CD4-positive, alpha-beta T cell treated with Interleukin-4 for 4 hours (primary cell): ENCODE measurements at places on chromosomes 5 and 9.

DNA sequence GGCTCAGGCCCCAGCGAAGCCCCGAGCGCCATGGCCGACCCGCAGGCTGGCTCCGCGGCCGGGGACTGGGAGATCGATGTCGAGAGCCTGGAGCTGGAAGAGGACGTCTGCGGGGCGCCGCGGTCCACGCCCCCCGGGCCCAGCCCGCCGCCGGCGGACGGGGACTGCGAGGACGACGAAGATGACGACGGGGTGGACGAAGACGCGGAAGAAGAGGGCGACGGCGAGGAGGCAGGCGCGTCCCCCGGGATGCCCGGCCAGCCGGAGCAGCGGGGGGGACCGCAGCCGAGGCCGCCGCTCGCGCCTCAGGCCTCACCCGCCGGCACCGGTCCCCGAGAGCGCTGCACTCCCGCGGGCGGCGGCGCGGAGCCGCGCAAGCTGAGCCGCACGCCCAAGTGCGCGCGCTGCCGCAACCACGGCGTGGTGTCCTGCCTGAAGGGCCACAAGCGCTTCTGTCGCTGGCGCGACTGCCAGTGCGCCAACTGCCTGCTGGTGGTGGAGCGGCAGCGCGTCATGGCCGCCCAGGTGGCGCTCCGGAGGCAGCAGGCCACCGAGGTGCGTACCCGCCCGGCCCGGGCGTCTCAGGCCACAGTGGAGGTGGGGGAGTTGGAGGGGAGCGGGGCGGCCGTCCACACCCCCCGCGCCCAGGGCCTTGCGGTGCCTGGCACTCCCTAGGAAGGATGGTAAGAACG is 1.6 kb downstream of the DMRT2 start:
- DNase-seq: no peak

DNA sequence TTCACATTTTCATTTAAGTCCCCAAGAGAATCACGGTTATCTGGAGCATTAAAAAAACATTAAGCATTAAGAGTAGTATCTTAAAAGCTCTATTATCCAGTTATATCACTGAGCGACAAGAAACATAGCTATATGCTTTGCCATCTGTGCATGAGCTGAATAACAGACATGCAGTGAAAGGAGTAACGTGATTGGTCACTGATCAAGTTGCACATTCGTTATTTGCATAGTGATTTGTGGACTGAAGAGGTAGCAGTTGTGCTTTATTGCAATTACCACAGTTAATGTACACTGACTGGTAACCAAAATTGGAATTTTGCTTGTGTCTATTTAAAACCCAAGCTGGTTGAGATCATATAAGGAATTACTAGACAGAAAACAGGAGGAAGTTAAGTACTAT is 107.4 kb downstream of the MCTP1 start:
- no peak for DNase-seq

DNA sequence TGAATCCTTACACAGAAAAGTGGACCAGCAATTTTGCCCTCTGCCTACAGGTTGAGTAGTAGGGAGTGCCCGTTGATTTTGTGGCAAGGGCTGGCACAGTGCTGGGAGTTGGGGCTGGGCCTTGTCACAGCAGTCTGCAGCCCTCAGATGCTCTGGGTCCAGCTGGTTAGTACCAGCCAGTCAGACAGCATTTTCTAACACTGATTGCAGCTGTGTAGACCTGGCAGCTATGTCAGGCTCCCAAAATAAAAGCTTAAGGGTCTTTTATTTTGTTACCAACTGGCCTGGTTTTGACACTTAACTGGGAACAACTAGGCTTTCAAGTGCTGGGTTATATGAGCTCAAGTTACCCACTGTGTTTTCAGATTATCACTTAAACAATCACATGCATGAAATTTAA is 57.7 kb downstream of the MAT2B start:
- no peak for DNase-seq

- DNase-seq: no peak
Observed at GRCh38 chr9:30673132-30673531, 1711.3 kb upstream of the ACO1 start.

DNA sequence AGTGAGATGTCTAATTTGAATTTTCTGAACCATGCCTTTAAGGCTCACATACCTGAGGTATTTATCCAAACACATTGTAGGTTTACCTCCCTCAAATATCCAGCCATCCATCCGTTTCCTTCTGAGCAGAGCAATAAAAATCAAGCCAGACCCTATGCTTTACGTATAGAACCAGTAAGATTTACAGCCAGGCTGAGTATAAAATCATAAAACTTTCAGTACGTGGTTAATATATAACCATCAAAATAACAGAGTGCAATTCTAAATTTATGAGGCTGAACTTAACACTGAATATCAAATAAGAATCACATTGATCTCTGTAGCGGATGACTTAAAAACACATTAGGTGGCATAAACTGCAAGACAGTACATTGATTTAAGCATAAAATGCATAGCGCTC is 877.9 kb upstream of the WWC1 start:
- DNase-seq: no peak

DNA sequence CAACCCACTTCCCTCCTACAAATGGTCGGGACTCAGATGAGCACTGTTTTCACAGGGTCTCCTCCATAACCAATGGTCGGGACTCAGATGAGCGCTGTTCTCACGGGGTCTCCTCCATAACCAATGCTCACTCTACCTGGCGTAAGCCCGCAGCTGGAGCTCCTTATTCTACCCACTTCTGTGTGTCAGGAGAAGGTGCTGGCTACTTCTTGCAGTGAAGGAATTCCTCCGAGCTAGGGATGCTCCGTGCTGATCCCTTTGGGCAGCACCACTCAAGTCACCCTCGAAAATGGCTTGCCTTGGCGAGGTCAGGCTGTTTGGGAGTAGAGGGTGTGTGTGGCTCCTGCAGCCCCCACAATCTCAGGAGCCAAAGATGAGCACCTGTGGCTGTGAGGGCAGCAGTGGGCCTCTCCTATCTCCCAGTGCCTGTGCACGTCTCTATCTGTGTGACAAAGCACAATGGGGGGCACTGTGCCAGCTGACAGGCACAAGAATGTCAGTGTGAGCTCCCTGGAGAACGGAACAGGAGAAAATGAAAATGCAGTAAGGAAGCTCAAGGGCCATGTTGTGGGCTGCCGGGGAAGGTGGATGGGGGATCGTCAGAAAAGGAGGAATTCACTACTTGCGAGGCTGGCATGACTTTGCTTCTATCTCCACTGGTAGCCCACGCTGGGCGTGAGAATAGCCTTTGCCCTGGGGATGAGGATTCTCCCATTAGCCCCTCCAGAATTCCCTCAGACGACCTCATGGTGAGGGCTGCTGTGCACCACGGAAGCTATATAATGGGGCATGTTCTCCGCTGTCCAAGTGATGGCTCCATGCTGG is 3.9 kb upstream of the BTNL9 start:
- DNase-seq: no peak

- DNase-seq: no peak
Observed at GRCh38 chr5:95422838-95423237, 31.7 kb downstream of the FAM81B start.

GRCh38 chr9:35907711-35908503 is 1.4 kb upstream of the SPAAR start:
- peak; percentile 8 for DNase-seq

- DNase-seq: no peak
Observed at GRCh38 chr5:37211661-37212060, 37.5 kb downstream of the CPLANE1 start.

- DNase-seq: no peak
Observed at GRCh38 chr9:76818271-76818670, 54.0 kb downstream of the PCA3 start.

DNA sequence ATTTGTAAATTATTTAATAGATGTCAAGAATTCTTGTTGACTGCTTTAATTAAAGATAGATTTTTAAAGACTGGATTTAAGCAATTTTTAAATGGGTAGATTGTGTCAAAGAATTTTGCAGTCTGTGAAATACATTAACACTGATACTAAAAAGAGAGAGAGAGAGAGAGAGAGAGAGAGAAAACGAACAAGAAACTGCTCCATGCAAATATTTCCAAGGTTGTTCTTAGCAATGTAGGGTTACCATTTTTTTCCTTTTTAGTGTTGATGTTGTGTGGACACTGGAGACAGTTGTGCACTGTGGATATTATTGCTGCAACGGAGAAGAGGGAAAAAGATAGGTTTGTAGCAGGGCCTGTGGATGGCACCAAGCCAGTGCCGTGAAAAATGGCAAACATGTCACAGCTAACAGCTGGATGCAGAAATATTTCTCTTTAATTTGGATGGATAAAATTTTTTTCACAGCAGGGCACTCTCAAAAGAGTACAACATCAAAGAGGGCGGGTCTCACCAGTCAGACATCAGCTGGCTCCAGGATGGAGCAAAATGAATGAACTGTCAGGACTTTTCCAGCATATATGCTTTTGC is 58.2 kb downstream of the PRDM6 start:
- DNase-seq: no peak

- no peak for DNase-seq
Observed at GRCh38 chr9:114378016-114378415, 9.8 kb downstream of the AKNA start.

- no peak for DNase-seq
Observed at GRCh38 chr9:8857926-8858595, 1058.5 kb upstream of the DMAC1 start.

GRCh38 chr5:136066661-136067271 is 38.0 kb downstream of the TGFBI start:
- no peak for DNase-seq

DNA sequence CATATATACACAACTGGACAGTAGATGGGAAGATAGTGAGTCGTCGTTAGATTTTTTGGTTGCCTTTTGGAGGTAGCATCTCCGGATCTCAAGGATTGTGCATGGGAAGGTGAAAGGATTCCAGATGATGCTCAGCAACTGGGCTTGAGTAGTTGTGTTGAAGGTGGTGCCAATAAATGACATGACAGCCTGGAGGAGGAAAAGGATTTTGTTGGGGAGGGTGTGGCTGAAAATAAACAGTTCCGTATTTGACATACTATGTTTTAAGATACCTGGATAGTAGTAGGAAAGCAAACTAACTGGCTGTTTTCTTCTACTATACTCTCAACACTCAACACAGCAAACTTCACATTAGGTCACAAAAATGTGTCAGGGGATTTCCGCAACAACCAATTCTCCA is 62.4 kb downstream of the SREK1 start:
- DNase-seq: no peak

DNA sequence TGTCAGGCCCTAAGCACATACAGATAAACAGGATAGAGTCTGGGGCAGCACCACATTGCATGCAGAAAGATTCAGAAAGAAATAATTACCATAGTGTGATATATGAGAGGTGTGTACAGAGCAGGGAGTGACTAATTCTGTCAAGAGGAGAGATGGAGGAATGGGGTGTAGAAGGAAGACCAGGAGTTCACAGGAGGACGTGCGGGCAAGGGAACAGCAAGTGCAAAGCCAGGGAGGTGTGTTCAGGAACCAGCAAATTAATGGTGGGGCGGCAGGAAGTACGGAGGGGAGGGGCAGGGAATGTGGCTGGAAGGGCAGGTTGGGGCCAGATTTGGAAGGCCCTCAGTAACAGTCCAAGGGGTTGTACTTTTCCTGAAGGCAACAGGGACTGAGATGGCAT is 17.4 kb downstream of the EGR1 start:
- DNase-seq: no peak

GRCh38 chr5:127705120-127705892 is 2.1 kb downstream of the CCDC192 start:
- no peak for DNase-seq

GRCh38 chr5:139104577-139105276 is 93.4 kb downstream of the SIL1 start:
- no peak for DNase-seq

DNA sequence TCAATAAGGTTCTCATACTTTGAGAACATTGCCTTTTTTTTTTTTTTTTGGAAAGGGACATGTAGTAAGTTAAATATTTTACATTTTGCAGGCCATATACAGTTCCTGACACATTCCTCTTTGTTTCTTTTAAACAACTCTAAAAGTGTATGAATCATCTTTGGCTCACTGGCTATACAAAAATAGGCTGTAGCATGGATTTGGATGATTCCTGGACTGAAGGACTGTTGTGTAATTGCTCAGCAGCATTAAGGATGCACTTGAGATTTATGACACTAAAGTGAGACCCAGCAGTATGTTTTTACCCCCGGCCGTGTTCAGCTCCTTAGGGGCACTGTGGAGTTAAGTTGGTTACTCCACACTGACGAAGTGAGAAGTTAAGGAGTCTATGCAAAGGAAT is 41.3 kb downstream of the VPS13A start:
- no peak for DNase-seq
